ENCODE measurements at places on chromosomes 3 and 15.

GRCh38 chr15:63772520-63772919, 61.2 kb downstream of the HERC1 start:
- no peak for DNase-seq

- DNase-seq: no peak
Measured at GRCh38 chr3:29683018-29683993, 402.4 kb downstream of the RBMS3 start.

DNA sequence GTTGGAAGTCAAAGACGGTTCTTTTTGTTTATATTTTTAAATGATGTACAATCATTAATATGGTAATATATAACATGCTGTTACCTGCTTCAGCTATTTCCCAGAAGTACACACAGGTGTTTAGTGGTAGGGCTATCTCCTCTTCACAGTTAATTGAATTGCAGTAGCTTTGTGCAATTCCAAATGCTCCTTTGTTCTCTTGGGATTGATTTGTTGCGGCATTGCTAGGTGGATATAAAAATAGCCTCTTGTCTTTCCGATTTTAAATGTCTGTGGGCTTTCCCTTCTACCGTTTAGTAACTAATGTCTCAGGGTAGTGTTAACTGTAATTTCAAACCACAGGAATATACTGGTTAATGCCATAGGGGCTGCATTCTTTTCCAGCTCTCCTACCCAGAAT, 307.6 kb upstream of the SLITRK3 start:
- no peak for DNase-seq

DNA sequence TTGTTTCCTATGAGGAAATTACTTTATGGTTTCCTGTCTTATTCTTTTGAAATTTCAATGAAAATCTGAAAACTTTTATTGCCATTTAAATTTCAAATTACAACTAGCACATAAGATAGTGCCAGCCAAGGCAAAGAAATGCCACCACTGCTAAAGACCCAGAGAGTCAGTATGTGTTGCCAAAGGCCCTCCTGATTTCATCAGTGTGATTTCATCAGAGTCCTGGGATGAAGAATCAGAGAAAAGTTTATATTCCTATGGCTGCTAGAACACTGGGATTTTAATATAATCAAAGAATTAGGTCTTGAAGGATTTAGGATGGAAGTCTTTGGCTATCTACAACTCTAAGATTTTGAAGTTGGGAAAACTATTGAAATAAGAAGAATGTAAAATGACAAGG, 434.2 kb upstream of the CCDC54 start:
- DNase-seq: no peak

- no peak for DNase-seq
Measured at GRCh38 chr3:141648055-141648910, 89.8 kb upstream of the RNF7 start.

DNA sequence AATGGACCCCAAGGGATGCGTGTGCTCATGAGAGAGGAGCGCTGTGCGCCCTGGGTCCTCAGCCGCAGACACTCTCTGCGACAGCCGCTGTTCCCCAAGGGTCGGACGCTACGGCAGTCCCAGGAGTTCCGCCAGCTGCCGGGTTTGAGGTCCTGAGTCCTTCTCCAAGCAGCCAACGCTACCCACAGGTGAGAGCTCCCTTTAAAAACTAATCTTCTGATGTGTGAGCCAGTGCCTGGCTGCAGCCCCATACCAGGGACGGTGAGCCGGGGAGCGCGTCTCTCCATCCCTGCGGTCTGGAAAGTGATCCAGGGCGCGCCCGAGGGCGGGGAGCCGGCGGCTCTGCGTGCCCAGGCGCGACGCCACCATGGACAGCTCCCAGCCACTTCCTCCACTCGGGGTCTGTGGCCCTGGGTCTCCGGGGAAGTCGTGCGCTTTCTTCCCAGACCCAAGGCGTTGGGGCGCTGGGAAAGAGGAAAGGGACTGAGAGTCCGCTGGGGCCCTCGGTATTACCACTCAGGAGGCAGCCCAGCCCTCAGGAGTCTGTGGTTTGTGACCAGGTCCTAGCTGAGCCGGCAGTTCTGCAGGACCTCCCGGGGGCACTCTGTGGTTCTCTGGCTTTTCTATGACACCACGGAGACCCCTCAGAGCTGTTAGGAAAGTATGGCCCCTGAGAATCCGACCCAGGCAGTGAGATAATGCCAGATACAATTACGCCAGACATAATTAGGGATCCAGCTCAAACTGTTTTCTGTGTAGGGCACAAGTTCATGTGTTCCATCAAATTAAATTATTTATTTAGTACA, 1.4 kb downstream of the CEMIP start:
- DNase-seq: no peak

DNA sequence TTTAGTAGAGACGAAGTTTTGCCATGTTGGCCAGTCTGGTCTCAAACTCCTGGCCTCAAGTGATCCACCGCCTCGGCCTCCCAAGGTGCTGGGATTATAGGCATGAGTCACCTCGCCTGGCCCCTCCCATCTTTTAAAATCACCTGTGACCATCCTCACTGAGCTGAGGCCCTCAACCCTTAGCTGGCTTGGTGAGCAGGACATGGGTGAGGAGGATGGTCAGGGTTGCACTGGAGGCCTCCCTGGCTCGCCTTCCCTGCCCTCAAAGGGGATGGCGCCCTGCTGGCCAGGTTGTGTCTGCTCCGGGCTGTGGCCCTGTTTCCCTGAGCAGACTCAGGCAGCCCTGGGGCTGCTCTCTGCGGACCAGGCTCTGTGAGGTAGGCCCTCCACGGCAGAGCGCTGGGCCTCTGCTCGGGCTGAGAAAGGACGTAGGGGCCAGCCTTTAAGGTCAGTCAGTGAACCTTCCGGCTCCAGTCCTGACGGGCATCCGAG, 33.7 kb downstream of the SYNM start:
- DNase-seq: no peak

DNA sequence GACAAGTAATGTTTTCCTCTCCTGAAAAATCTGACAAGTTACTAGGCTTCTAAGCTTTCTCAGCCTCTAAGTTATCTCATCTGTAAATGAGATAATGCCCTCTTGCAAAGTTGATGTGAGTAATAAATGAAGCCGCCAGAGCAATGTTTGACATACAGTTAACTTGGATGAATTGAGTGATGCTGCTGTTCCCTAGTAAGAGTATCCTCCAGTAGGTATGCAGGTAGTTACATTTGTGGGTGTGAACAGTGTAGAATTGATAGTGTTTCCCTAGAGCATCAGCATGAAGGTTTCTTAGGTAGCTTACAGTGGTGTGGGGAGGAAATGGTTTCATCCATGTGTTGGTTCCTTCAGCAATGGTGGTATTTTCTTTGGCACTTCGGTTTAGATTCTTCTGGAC, 3.4 kb downstream of the ATP2C1 start:
- DNase-seq: no peak

GRCh38 chr3:138694287-138695007, 85.9 kb downstream of the FAIM start:
- DNase-seq: no peak

GRCh38 chr3:37163262-37164015, 10.9 kb downstream of the LRRFIP2 start:
- no peak for DNase-seq

GRCh38 chr15:61936528-61937195, 123.6 kb downstream of the VPS13C start:
- no peak for DNase-seq

DNA sequence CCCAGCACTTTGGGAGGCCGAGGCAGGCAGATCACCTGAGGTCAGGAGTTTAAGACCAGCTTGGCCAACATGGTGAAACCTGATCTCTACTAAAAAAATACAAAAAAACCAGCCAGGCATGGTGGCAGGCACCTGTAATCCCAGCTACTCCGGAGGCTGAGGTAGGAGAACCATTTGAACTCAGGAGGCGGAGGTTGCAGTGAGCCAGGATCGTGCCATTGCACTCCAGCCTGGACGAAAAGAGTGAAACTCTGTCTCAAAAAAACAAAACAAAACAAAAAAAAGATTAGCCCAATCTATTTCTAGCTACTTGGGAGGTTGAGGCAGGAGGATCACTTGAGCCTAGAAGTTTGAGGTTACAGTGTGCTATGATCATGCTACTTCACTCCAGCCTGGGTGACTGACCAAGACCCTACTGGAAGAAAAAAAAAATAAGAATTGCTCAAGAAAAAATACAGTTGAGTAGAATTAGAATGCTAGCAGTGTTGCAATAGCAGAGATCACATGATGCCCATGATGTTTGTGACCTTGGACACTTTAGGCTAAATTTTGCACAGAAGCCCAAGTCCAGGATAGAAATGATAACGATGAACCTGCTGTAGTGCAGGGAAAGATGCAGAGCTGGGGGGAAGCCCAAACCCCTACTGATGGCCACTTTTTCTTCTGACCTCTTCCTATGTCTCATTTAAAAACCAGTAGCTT, 162.2 kb downstream of the LPP start:
- no peak for DNase-seq

- DNase-seq: no peak
Measured at GRCh38 chr3:129105862-129106261, 15.7 kb downstream of the RAB43 start.

GRCh38 chr15:59501597-59501996, 63.6 kb downstream of the FAM81A start:
- no peak for DNase-seq

GRCh38 chr3:180420804-180421203, 181.2 kb upstream of the TTC14 start:
- DNase-seq: no peak

DNA sequence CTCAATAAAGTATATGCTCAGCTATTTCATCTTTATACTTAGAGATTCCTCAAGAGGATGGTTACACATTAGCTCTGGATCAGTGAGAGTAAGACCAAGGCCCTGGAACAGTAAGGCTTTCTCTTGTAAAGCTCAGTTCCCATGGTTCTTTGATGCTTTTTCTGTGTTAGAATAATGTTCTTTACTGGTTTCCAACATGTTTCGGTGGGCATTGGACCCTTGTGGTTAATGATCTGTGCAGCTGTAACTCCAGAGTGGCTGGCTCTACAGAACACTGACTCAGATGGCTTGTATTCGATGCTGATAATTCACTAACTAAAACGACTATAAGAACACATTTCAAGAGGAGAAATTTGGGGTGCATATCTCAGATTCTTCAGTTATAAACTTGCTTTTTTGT, 114.7 kb downstream of the AKAP13 start:
- DNase-seq: no peak

- no peak for DNase-seq
Measured at GRCh38 chr3:135627057-135627456, 338.5 kb upstream of the PPP2R3A start.

DNA sequence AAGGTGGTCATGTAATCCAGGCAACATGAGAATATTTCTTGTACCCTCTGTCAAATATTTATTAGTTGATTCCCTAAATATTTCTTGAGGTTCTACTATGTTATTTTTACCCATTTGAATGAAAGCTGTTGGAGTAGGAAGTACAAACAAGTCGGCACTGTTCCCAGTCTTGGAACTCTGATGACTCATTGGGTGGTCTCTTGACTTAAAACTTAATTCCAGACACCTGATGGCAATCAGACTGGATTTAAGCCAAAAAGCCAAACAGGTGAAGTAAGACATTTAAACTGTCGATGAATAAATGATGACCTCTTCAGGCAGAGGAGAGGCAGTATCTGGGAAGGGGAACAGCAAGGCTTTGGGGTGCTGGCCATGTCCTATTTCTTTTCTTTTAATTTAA, 22.8 kb downstream of the C2CD4A start:
- no peak for DNase-seq

GRCh38 chr15:77826006-77826695, 193.4 kb upstream of the LINGO1 start:
- no peak for DNase-seq

- DNase-seq: no peak
Measured at GRCh38 chr3:98326945-98327344, 26.7 kb upstream of the OR5K4 start.

GRCh38 chr15:64883997-64884511, 27.6 kb upstream of the ANKDD1A start:
- DNase-seq: peak; percentile 61

DNA sequence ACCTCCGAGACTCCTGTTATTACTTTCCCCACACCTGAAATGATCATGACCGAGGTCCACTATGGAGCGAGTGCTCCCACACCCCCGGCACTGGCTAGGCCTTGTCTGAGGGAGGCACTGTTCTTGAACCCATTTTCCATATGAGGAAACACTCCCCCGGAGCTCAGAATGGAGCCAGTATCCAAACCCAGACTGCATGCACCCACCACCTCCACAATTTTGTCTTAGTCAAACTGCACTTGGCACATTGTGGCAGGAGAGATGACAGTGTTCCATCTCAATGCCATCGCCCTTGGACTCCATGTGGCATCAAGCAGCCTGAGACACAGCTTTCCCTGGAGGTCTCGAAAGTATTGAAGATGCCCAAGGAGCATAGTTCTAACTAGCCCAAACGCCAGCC, 154.1 kb downstream of the NUP210 start:
- DNase-seq: no peak

GRCh38 chr3:65749066-65749465, 289.7 kb downstream of the MAGI1 start:
- no peak for DNase-seq

- peak; percentile 51 for DNase-seq
Measured at GRCh38 chr3:133574260-133574881, 885 bp downstream of the CDV3 start.

DNA sequence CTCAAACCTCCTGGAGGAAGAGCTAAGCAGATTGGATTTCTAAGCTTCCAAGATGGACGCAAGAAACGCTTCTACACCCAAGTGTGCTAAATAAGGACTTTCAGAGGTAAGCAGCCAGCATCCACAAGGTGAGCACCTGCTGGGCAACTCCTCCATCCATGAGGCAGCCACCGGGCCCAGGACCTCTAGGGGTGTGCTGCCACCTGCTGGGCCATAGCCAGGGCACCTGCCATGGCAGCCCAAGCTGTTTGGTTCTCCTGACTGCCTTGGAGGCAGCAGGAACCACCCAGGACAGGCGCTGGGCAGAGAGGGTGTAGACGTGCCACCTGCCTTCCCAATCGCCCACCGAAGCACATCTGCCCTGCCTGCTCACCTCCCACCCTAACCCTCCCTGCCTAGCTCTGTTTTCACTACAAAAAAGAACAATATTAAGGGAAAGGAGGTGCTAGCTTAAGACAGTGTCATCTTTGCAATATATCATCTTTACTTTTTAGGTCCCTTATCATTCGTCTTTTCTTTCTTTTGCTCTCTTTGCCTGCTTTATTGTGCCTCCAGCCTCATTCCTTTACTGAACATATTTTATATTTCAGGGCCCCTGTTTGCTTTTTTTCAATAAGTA, 12.9 kb downstream of the C15orf62 start:
- DNase-seq: peak; percentile 47

- no peak for DNase-seq
Measured at GRCh38 chr15:79403501-79403900, 28.6 kb upstream of the MINAR1 start.

DNA sequence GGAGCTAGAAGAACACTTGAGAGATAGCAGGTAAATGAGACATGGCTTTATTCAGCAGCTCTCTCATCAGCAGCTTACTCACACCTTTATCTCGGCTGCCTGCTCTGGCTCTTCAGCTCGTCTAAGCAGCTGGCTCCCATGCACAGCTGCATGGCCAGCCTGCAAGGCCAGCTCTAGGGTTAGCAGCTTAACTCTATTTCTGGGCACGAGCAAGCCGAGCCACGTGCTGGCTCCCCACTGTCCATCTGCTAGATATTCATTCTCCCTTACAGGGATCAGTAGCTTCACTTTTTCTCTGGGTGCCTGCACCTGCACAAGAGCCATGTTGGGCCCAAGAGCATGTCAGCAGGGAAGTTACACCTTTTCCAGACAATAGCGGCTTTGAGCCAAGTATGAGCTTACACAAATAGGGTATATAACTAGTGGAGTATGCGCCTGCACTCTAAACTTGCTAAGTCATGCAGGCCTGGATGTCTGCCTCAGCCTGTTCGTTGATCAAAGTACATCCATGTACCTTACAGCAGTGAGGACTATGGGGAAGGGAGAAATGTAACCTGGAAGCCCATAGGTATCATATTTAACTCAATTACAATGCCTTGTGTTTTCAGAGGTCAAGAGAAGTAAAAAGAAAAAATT, 174.9 kb upstream of the SNTN start:
- DNase-seq: no peak

GRCh38 chr3:41688595-41689380, 273.1 kb downstream of the ULK4 start:
- DNase-seq: no peak
